ENCODE measurements at places on chromosomes 6 and 20.
A peak's percentile ranks its signal among the peaks of the same experiment; 100 is the strongest.

DNA sequence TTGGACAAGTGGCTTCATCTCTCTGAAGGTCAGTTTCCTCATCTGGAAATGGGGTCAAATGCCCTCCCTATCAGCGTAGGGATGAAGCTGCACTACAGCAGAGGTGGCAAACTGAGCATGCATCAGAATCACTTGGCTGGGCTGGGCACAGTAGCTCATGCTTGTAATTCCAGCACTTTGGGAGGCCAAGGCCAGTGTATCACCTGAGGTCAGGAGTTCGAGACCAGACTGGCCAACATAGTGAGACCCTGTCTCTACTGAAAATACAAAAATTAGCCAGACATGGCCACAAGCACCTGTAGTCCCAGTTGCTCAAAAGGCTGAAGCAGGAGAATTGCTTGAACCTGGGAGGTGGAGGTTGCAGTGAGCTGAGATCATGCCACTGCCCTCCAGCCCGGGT is 6.7 kb upstream of the MMP9 start:
- DNase-seq = no peak

- no peak for DNase-seq
Observed at GRCh38 chr6:84536885-84537638, 227.3 kb downstream of the TBX18 start.

GRCh38 chr6:121521164-121521555 is 85.7 kb downstream of the GJA1 start:
- no peak for DNase-seq

- DNase-seq = no peak
Observed at GRCh38 chr6:133447924-133448323, 206.8 kb downstream of the EYA4 start.

DNA sequence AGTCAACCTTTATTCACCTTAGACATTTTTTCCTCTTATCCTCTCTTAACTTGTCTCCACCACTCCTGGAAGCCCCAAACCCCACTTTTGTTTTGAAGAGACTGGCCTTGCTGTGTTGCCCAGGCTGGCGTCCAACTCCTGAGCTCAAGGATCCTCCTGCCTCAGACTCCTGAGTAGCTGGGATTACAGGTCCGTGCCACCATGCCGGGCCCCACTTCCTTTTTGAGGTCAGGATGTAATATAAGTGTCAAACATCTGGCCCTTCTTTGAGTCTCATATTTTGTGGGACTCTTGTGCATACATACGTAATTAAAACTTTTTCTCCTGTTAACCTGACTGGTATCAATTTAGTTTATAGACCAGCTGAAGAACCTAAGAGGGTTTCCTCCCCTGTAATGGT is 1.4 kb upstream of the CDK19 start:
- DNase-seq = no peak

GRCh38 chr6:36539814-36540568 is 7.3 kb downstream of the STK38 start:
- DNase-seq = no peak

DNA sequence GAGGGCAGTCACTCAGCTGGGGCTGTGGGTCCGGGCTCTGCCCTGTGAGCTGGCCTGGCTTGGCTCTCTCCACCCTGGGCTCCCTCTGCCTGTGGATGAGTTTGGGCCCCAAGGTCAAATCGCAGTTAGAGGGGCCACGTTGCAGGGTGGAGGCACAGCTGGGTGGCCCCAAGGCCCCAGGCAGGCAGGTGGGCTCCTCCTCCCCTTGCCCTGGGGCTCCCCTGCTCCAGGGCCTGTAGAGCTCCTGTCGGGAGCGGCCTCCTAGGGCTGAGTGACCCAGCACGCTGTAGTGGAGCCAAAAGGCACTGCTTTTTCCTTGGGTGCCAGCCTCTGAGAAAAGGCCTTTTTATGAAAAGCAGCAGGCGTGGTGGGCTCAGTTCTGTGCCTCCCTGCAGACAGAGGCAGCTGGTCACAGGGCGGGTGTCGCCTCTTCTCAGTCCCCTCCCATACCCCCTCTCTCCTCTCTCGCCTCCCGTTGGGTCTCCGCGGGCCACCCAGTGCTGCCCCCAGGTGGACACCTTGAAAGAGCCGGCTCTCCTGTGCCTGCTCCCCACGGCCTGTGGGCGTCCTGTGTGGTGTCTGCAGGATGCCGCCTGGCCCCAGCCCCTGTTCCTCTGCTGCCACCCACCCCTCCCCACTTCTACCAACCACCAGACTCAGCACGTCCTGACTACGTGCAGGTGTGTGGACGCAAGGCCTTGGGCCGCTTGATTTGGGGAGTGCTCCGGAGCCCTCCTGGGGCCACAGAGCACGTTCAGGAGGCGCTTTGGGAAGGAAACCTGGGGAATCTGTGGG is 13.2 kb downstream of the SS18L1 start:
- no peak for DNase-seq

DNA sequence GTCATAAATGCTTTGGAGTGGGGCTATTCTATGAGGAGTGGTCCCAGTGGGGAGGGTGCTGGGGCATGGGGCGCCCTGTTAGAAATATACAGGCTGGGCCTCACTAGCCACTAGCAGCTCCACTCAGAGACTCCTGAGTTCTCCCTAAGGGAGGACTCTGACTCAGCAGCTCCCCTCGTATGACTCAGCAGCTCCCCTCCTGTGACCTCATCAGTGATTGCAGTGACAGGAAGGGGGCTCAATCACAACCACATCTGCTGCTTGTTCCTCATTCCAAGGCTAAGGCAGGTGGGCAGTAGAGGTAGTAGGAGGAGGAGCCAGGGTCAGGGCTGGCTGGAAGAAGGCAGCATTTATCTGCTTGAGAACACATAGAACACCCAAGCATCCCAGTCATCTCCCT is 73.7 kb downstream of the PRND start:
- no peak for DNase-seq

GRCh38 chr6:42710316-42710715 is 12.1 kb downstream of the PRPH2 start:
- no peak for DNase-seq

- no peak for DNase-seq
Observed at GRCh38 chr6:10414756-10415616, at the start of gene TFAP2A. Gene TFAP2A, minus strand, starts transcription at chr6:10415074. Its CDS starts 83 bp downstream, at chr6:10414991.

GRCh38 chr6:131646249-131646670 is 9.2 kb downstream of the ENPP3 start:
- no peak for DNase-seq

DNA sequence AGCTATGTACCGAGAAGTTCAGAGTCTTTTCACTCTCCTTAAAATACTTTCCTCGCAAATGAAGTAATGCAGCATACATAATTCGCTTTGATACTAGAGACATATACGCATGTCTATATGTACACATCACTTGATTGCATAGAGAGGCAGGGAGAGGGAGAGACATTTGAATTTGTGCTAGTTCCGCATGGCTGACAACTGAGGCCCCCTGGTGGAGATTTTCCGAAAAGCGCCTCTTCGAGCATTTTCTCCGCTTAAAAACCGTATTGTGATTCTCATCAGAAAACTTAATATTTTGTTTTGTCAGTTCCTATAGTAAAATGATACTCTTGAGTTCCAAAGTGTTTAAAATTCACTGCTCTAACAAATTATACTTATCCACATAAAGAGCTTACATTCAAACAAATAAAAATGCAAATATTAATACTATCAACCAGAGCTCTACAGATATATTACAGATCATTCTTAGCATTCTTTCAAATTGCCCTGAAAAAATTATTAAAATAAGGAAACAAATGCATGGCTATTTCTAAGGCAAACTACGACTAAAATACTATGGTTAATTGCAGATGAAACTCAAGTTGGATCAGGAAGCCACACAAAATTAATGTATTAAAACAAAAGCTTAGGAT is 637 bp downstream of the MYLK4 start:
- no peak for DNase-seq

- no peak for DNase-seq
Observed at GRCh38 chr6:56927538-56928453, 27.1 kb upstream of the BEND6 start.

DNA sequence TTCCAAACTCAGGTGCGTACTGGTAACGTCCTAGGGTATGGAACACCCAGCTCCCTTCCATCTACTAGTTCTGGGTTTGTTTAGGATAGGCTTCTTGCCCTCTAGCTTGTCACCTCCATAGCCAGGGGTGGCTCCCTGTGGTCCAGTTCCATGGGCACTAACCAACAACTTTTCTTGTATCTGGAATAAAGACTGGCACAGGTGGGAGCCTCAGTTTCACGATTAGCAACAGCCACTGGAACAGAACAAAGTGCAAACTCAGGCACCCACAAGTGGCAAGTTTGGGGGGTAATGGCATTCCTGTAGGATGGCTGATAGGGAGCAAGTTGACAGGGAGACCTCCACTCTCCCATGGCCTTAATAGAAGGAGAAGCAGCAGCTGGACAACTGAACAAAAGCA is 5.6 kb upstream of the APMAP start:
- DNase-seq = no peak

- peak; percentile 20 for DNase-seq
Observed at GRCh38 chr6:84492241-84493165, 265.1 kb upstream of the CEP162 start.

- no peak for DNase-seq
Observed at GRCh38 chr6:144144996-144145395, 5.3 kb upstream of the STX11 start.

GRCh38 chr6:137160763-137161162 is 12.7 kb downstream of the IL22RA2 start:
- DNase-seq = no peak

DNA sequence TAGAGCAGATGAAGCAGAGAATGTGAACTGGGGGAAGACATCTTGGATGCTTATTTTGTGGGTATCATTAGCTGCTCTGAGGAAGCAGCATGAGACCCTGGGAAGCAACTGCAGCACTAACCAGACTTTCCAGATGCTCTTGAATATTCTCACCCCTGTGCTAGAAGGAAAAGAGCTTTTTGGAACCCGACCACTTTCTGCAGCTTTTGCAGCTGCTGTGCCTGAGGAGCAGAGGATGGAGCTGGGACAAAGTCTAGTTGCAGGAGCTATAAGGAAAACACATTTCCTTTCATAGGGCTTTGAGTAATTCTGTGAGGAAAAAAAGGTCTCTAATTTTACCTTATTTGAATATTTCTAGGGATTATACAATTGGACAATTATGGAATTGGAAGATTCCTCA is 369.7 kb downstream of the CD109 start:
- DNase-seq = no peak

DNA sequence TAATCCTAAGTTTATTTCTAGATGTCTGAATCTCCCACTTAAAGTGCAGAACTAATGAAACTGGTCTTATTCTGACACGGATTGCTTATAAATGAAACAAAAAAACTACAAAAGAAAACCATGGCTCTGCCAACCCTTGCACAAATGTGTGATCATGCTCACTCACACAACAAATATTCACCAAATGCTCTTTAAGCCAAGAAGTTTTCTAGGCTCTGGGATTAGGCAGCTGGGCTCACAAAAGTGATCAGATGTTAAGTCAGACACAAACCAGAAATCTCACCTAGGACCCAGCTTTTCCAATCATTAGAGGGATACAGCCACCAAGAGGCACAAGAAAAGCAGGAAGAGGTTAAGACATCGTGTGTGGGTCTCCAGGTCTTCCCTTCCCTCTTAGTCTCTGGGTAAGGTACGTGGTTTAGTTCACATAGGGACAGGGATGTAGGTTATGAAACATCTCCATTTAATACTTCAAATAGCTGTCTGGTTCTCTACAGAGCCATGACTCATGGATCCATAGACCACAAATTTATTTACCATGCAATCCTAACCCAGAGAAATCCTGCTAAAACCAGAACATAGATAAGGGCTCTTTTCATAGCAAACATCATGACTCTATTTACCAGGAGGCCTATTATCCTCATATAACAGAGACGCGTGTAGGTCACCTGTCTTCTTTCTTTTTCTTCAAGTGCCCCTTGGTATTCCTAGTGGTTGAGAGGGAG is 165.2 kb downstream of the WDR27 start:
- DNase-seq = no peak

GRCh38 chr6:166582258-166582657 is 4.2 kb downstream of the RAMACL start:
- DNase-seq = no peak

GRCh38 chr20:54067606-54068174 is 2.7 kb downstream of the BCAS1 start:
- no peak for DNase-seq

DNA sequence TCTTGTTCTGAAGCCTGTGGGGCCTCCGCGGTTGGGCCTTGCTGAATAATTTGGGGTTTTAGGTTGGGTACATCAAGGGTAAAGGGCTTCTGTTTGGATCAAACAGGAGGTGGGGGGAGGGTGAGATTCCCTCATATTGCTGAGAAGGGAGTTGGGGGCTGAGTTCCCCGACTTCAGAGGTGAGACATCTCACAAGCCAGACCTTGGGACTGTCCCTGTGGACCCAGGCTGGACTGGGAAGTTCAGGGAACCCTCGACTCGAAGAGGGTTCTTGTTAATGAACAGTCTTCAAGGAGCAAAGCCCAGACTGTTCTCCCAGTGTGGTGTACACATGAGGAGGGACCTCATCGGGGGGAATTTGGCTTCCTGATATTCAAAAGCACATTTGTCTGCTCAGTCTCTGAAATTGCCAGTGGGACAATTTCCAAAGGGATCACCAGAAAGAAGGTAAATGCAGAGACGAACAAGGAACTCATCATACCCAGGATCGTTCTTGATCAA is 118.5 kb downstream of the SYCP2 start:
- DNase-seq = no peak

DNA sequence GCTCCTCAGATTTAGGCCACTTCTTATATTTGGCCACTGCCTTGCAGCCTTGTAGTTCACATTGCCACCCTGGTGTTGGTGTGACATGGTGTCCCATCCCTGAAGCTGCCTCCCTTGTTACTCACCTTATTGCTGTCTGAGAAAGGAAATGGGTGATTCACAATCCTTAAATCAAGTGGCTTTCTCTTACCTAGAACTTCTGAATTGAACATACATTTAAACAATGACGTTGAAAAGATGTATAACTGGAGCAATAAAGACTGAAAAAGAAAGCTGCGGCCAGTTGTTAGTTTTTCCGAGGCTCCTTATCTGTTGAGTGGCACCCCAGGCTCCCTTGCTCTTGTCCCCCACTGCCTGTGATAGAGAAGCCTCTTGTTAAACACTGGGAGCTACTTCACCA is 28.8 kb upstream of the GNRH2 start:
- no peak for DNase-seq

- no peak for DNase-seq
Observed at GRCh38 chr20:43185901-43186300, 3.8 kb downstream of the PTPRT start.

- DNase-seq = no peak
Observed at GRCh38 chr20:32962053-32962452, 42.2 kb downstream of the SUN5 start.

DNA sequence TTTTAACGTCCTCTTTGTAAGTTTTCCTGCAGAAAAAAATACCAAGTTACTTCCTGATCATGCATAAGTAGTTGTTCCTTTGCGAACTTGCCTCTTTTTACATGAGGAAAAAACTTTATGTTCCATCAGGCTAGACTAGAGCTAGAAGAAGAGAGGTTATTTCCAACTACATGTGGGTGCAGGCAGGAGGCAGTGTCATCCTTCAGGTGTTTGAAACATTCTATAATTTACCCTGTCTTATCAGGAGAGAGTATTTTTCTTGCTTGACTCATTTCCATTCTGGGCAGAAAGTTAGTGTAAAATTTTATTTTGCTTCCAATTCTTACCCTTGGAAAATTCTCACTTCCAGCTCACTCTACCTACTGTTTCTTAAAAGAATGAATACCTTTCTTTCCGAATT is 28.5 kb upstream of the EPHA7 start:
- DNase-seq = no peak

All from brain pericyte (primary cell).